Smooth muscle cell of the umbilical artery (primary cell): ENCODE measurements at places on chromosomes 4 and X. TPM values are rescaled to one million over a fixed set of nuclear protein-coding genes. Genes with fewer than 3 reads are reported as not detected.

Gene GRID2
- total RNA-seq = under 0.01 and 0.32 TPM in 2 replicates

Gene SASH3
- not detected in 2 replicates for total RNA-seq

Gene SPON2
- 55.5 and 911 TPM in 2 replicates for total RNA-seq

Gene CCKAR
- total RNA-seq = 0.09 and 0.30 TPM in 2 replicates

Gene TCEANC
- total RNA-seq = 1.5 and 3.9 TPM in 2 replicates

Gene SLC9B1
- total RNA-seq = 0.51 and 0.89 TPM in 2 replicates

Gene FNIP2
- total RNA-seq = 24.6 and 27.1 TPM in 2 replicates

Gene CLNK
- total RNA-seq = not detected in 2 replicates

Gene FSTL5
- 0.05 and 0.30 TPM in 2 replicates for total RNA-seq

Gene TMLHE
- total RNA-seq = 15.2 and 15.7 TPM in 2 replicates

Gene HAND2
- total RNA-seq = 41.9 and 56.4 TPM in 2 replicates

Gene BDH2
- total RNA-seq = 45.4 and 73.0 TPM in 2 replicates

Gene GUCY1A1
- total RNA-seq = 0.78 and 2.1 TPM in 2 replicates

Gene SORBS2
- total RNA-seq = 15.8 and 16.3 TPM in 2 replicates

Gene MMAA
- 5.0 and 5.2 TPM in 2 replicates for total RNA-seq

Gene CXCL1
- total RNA-seq = 69.7 and 261 TPM in 2 replicates

Gene PAGE5
- not detected in 2 replicates for total RNA-seq

Gene LDB2
- 3.3 and 4.8 TPM in 2 replicates for total RNA-seq

Gene EXOC1L
- total RNA-seq = not detected in 2 replicates

Gene KIAA1210
- total RNA-seq = not detected in 2 replicates

Gene MAB21L2
- 0.28 and 1.8 TPM in 2 replicates for total RNA-seq

Gene TMPRSS11D
- total RNA-seq = not detected in 2 replicates

Gene MMRN1
- total RNA-seq = 0.42 and 1.2 TPM in 2 replicates

Gene TEX13C
- total RNA-seq = not detected in 2 replicates

Gene STBD1
- total RNA-seq = 7.4 and 9.3 TPM in 2 replicates

Gene POU4F2
- total RNA-seq = not detected in 2 replicates

Gene GAGE1
- not detected in 2 replicates for total RNA-seq
